ENCODE measurements at places on chromosomes 4 and X.

GRCh38 chrX:41825796-41826195 lies 97.6 kb downstream of the CASK start:
- no peak for DNase-seq

- DNase-seq, result no peak
These were observed 207.1 kb downstream of the SOWAHB start for GRCh38 chr4:76690906-76691275.

DNA sequence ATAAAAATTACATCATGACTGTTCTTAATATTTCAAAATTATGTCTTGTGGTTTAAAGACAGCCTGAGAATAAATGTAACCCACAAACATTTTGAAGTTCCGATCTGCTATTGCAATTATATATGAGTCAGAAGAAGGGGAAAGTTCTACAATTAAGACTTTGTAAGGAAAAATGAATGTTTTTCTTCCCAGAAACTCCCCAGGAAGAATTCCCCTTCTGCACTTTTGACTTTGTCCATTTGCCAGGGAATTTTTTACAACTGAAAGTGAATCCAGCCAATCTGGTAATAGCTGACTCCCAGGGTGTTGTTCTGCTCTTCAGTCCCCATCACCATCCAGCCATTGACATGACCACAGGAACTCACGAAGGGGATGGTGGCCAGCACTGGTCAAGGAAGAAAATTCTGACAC lies 61.6 kb upstream of the NOCT start:
- no peak for DNase-seq

DNA sequence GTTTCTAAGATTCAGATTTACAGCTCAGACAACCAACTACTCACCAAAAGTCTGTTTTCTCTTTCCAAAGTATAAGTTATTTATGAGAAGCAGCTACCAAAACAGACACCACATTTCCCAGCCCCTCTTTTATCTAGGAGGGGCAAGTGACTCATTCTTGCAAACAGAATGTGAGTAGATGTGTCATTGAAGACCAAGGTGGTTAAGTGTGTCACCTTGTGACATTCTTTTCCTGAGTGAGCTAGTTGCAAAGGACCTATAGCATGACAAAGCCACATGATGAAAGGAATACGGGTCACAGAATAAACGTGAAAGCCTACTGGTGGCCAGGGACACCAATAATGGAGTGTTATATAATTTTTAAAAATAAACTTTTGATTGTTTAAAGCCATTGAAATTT lies 50.0 kb downstream of the SLC7A11 start:
- no peak for DNase-seq

DNA sequence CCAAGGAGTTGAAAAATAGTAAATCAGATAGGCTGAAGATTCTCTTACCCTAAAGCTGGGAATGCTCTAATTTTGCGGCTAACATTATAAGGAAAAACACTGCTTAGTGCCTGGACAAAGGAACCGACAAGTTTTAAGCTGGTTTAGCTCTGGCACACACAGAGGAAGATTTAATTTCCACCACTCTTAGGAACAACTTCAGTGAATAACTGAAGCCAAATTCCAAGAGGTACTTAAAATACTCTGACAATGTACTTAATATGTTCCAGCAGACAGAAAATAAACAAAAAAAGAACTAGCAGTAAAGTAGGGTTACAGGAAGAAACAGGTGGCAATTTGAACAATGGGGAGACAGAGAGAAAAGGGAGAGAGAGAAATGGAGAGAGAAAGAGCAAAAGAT lies 340.8 kb upstream of the NDST4 start:
- no peak for DNase-seq

GRCh38 chr4:64539234-64539849 lies 130.1 kb upstream of the TECRL start:
- no peak for DNase-seq

- DNase-seq, result no peak
These were observed 578 bp downstream of the APOOL start for GRCh38 chrX:85004255-85004654.

DNA sequence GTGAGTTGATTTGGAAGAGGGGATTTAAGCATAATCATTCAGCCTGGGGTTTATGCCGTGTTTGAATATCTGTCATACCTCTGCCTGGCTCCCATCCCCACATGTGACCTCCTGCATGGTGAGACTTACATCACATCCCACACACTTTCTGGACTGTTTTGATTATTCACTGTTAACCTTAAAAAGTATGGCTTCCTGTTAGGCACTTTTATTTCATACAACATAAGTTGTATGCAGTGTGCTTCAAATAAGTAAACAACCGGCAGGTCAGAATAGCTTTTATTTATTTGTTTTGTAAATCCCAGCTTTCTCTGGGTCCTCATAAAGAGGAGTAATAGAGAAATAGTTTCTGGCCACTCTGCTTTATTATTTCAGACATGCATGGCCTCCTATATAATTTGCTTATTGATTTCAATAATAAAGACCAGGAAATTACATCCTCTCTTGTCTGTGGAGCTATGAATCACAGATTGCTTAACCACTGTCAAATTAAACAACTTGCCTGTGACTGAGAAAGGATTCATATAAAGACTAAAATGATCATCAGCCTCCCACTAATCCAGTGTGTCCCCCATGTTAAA lies 376.8 kb upstream of the ZFP42 start:
- no peak for DNase-seq

- DNase-seq, result no peak
These were observed 116.8 kb upstream of the NKX1-1 start for GRCh38 chr4:1523033-1523432.

GRCh38 chr4:3851881-3852280 lies 85.7 kb downstream of the ADRA2C start:
- DNase-seq, result no peak

DNA sequence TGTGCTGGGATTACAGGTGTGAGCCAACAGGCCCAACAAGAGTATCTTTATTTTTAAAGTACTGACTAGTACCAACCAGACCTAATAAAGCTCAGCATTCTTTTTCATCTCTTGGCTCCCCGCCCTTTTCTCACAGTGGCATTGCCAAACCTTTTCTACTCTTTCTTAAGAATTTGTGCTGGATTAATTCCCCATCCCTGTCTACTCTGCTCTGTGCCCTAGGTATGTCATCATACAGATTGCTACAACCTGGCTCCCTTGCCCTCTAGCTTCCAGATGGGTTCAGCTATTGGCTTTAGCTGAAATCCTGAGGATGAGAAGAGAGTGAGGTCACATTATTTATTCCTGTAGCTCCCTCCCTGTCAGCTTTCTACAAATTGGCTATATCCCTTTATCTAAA lies 34.9 kb upstream of the CCNI start:
- DNase-seq, result no peak

DNA sequence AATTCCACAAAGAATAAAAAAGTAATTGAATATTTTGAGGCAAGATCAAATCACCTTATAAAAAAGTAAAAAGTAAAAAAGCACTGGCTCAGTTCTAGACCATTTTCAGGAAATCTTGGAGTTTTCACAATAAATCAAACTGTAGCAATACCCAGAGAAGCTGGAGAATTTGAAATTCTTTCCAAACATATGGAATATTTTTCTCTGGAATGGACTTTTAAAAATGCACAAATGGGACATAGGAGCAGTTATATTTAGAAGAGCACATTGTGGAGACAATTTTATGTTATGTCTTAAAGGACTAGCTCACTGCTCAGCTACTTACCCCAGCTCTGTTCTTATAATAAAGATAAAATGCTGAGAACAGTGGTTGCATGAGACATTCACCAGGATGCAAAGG lies 211.9 kb upstream of the KIT start:
- no peak for DNase-seq

GRCh38 chrX:151987108-151987507 lies 12.6 kb upstream of the GABRE start:
- no peak for DNase-seq

Data from cortex of kidney (tissue), 1 donor.